ENCODE measurements at places on chromosomes 13 and 19. TPM values are rescaled to one million over a fixed set of nuclear protein-coding genes. Genes with fewer than 3 reads are reported as not detected.

The RFPL4A gene
- not detected for total RNA-seq

The NECTIN2 gene
- 176 TPM for total RNA-seq

The GRIN2D gene
- total RNA-seq: 6.2 TPM

The NUMBL gene
- total RNA-seq: 34.5 TPM

The ZNF415 gene
- 10.3 TPM for total RNA-seq

The KLF2 gene
- 0.33 TPM for total RNA-seq

- no peaks in the 10 kb centered on the region for H3K36me3 ChIP-seq
- H3K27ac ChIP-seq: no peak overlapping the region
- H3K4me3 ChIP-seq: no peak overlapping the region
- no peaks in the 10 kb centered on the region for H3K27me3 ChIP-seq
Measured at GRCh38 chr13:25502551-25502950, 130.8 kb downstream of the ATP8A2 start.

- no peaks in the 10 kb centered on the region for H3K27me3 ChIP-seq
- H3K4me1 ChIP-seq: no peaks in the 10 kb centered on the region
- H3K4me3 ChIP-seq: no peak overlapping the region
Measured at GRCh38 chr13:23146811-23147625, 33.8 kb upstream of the SGCG start.

- H3K4me3 ChIP-seq: no peak overlapping the region
- H3K4me1 ChIP-seq: no peaks in the 10 kb centered on the region
- no peak for DNase-seq
- no peak overlapping the region for H3K27ac ChIP-seq
Measured at GRCh38 chr19:51493776-51494175, 7.8 kb downstream of the SIGLEC12 start.

DNA sequence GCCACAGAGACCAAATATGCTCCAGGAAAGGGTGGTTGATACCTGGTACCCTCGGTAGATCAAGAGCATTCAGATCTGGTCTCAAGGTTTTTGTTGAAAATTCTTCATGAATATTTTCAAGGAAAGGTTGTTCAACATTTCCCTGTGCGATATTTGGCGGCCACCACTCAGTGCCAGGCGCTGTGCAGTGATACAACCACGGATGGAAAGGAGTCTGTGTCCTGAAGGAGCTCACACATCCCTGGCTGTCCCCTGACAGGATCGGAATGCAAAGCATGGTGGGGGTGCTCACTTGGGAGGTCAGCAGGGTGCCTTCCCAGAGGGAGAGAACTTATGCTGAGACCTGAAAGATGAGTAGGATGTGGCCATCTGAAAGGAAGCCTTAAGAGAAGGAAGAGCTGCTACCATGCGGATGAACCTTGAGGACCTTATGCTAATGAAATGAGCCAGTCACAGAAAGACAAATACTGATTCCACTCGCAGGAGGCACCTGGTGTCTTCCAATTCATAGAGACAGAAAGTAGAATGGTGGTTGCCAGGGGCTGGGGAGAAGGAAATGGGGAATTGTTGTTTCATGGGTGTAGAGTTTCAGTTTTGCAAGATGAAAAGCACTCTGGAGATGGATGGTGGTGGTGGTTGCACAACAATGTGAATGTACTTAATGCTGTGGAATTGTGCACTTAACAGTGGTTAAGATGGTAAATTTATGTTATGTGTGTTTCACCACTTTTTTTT is 41.6 kb downstream of the HSPH1 start:
- H3K4me1 ChIP-seq: peaks cover 4% of the 10 kb centered on the region
- no peak overlapping the region for H3K27ac ChIP-seq
- H3K27me3 ChIP-seq: no peaks in the 10 kb centered on the region
- no peak for DNase-seq

- H3K36me3 ChIP-seq: peaks cover 53% of the 10 kb centered on the region
- H3K27me3 ChIP-seq: no peaks in the 10 kb centered on the region
- H3K27ac ChIP-seq: no peak overlapping the region
- no peak overlapping the region for H3K4me3 ChIP-seq
- H3K4me1 ChIP-seq: no peaks in the 10 kb centered on the region
Measured at GRCh38 chr13:113598481-113598880, 13.9 kb downstream of the TFDP1 start.

- no peak overlapping the region for H3K4me3 ChIP-seq
- peak; percentile 17 for DNase-seq
- no peaks in the 10 kb centered on the region for H3K36me3 ChIP-seq
- H3K27ac ChIP-seq: no peak overlapping the region
Measured at GRCh38 chr19:30887042-30887441, 462.2 kb downstream of the TSHZ3 start.

GRCh38 chr13:25738342-25739196 is 313.2 kb downstream of the SHISA2 start:
- no peak overlapping the region for H3K4me3 ChIP-seq
- no peaks in the 10 kb centered on the region for H3K27me3 ChIP-seq
- H3K4me1 ChIP-seq: no peaks in the 10 kb centered on the region
- H3K36me3 ChIP-seq: no peaks in the 10 kb centered on the region
- no peak overlapping the region for H3K27ac ChIP-seq

- H3K27ac ChIP-seq: no peak overlapping the region
- no peaks in the 10 kb centered on the region for H3K4me1 ChIP-seq
- no peak overlapping the region for H3K4me3 ChIP-seq
- H3K36me3 ChIP-seq: no peaks in the 10 kb centered on the region
- DNase-seq: peak; percentile 91
Measured at GRCh38 chr19:44552324-44552723, 22.8 kb upstream of the CEACAM20 start.

- DNase-seq: no peak
- H3K4me1 ChIP-seq: no peaks in the 10 kb centered on the region
- H3K27ac ChIP-seq: no peak overlapping the region
- H3K36me3 ChIP-seq: no peaks in the 10 kb centered on the region
- no peak overlapping the region for H3K4me3 ChIP-seq
Measured at GRCh38 chr13:75073786-75074185, 408.2 kb downstream of the TBC1D4 start.

GRCh38 chr19:37519890-37520289 is 13.2 kb downstream of the ZNF793 start:
- H3K36me3 ChIP-seq: peaks cover 77% of the 10 kb centered on the region
- H3K4me3 ChIP-seq: no peak overlapping the region
- DNase-seq: no peak
- H3K27me3 ChIP-seq: no peaks in the 10 kb centered on the region
